ENCODE measurements at places on chromosomes 6 and 20.

GRCh38 chr6:15431762-15432483, 186.1 kb downstream of the JARID2 start:
- no peak for DNase-seq

DNA sequence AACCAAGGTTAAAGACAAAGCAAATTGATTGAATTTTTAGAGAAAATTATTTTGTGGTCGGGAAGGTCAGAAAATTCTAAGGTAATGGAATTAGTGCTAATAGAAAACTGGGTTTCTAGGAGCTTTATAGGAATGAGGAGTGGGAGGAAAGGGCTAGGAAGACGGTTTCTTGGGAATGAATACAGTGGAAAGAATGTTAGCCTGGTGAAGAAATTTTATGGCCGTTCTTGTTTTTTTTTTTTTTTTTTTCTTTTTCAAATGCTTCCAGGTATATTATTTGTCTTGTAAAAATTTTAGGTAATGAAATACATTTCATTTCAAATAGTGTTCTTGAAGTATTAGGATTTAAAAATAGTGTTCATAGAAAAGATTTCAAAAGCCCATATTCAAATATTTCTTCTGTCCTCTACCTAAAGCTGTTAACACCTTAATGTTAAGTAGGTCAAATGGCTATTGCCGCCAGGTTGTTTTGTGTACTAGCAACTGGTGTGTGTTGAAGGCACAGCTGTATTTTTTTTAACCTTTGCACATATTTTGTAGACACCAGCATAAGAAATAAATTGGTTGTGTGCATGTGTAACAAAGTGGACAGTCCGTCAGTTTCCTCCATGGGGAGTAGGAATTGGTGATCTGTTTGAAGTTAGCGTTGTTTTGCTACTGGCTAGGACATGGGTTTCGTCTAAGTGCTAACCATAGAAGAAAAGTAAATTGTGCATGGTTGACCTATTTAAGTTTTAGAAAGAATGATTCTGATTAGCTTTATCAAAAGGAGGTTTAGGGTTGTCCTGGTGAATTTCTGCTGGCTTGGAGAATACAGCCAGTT, 32.3 kb downstream of the AFDN start:
- no peak for DNase-seq

DNA sequence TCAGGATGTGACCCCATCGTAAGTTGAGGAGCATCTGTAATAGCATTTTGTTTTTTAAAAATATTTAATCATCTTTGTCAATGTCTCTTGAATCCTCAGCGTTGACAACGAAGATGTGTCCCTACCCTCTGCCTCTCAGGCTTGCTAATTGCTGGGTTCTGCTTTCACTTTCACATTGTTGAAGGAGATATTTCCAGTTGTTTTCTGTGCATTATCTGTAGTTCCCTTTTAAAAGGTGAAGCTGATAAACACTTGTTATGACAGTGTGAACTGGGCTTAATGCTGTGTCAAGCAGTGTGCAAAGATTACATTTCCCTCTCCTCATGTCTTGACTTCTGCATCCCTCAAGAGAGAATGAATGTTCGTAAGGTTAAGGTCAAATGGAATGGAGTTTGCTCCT, 54.9 kb downstream of the CSE1L start:
- DNase-seq, result no peak

GRCh38 chr6:117206944-117207687, 58.2 kb upstream of the VGLL2 start:
- no peak for DNase-seq

DNA sequence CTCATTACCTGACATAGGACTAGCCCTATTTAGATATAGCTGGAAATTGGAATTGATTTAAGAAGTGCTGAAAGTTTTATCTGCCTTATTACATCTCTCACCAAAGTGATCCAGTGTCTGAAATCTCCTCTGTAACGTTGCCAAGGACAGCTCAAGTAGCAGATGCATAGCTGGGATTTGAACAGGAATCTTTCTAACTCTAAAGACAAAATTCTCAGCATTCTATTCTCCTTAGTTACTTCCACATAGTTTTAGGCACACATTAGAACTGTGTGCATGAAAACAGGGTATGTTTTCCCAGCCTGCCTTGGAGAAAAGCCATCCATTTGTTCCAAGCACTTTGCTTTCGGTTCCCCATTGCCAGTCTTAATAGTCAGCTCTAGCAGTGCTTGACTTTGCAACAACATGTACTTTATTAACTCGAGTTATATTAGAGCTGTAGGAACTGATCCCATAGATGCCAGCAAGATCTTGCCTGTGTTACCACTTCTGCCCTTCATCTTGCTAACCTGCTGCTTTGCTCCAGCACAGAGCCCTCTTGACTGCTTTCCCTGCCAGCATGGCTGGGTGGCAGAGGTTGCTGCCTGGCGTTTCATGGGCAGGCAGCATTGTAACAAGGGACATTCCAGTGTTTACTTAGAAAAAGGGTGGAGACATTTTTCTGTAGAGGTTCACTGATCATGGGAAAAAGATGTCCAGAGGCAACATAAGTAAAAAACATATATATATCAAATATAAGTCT, 56.1 kb upstream of the STMND1 start:
- no peak for DNase-seq

DNA sequence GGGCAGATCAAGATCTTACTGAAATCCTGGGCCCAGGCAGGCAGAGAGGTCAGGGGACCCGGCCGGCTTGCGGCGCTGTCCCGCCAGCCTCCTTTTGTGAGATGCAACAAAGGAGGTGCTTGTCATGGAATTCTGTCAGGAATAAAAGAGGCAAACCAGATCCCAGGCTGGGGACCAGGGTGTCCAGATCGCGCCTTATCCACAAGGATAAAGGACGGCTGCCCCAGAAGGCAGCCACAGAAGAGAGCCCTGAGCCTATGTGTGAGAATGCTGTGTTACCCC, 42.6 kb upstream of the CDH22 start:
- DNase-seq, result no peak

- DNase-seq, result no peak
Measured at GRCh38 chr20:2122936-2123335, 21.3 kb downstream of the STK35 start.

DNA sequence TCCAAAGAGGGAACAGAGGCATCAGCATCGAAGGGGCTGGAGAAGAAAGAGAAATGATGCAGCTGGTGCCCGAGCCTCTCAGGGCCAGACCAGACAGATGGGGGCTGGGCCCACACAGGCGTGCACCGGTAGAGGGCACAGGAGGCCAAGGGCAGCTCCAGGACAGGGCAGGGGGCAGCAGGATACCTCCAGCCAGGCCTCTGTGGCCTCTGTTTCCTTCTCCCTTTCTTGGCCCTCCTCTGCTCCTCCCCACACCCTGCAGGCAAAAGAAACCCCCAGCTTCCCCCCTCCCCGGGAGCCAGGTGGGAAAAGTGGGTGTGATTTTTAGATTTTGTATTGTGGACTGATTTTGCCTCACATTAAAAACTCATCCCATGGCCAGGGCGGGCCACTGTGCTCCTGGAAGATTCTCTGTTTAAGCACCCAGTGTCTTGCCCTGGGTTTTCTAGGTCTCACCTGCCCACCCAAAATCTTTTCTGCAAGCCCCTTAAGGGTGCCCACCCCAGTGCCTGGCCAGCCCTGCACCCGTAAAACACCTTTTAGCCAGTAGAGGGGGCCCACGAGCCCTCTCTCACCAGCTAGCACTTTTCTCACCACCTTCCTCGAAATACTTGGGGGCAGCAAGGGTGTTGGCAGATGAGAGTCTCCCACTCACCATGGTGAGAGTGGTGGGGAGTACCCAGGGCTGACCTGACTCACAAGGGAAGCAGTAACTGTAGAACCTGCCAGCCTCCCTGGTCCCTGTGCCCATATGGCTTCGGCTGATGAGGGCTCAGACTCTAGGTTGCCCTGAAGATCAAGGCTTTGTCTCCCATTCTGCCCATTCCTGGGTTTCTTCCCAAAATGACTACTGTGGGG, 35.7 kb upstream of the ID1 start:
- peak; percentile 72 for DNase-seq

DNA sequence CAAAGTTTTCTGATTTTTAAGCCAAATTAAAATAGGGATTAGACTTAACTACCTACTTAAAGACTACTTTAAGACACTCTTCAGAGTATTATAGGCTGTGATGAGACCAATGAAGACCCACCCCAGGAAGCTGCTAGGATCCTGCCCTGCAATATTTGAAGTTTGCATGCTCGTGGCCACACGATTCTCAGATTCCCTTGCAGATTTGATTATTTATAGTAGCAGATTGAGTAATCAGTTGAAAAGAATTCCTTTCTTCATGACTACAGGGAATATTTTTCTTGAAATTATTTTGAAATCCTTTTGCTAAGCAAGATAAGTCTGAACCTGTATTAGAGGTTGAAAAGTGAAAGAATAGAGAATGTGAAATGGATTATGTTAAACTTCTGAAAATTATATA, 122.3 kb downstream of the B3GAT2 start:
- DNase-seq, result no peak

DNA sequence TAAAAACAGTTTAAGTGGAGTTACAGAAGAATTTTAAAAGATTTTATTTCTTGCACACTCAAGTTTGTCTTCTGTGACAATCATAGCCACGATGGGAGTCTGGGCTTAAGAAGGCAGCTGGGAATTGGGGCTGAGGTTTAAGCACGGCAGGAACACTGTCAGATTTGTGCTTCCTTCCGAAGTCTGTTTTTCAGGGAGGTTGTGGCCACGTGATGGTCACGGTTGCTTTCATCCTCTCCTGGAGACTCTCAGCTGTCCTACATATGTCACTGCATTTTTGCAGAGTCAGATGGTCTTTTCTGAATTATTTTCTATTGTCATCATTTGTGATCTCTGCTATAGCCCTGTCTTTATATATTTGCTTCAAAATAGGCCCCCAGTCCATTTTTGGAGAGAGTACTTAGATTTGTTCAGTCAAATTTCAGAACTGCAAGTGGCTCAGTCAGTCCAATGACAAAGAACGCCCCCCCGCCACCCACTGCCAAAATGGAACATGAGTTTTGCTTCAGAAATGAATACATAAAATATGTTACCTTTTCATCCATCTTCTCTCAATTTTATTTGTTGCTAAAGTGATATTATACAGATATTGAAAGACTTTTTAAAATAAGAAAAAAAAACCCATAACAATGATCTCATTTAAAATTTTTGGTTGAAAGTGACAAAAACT, 111.8 kb upstream of the ZFP64 start:
- DNase-seq, result no peak

DNA sequence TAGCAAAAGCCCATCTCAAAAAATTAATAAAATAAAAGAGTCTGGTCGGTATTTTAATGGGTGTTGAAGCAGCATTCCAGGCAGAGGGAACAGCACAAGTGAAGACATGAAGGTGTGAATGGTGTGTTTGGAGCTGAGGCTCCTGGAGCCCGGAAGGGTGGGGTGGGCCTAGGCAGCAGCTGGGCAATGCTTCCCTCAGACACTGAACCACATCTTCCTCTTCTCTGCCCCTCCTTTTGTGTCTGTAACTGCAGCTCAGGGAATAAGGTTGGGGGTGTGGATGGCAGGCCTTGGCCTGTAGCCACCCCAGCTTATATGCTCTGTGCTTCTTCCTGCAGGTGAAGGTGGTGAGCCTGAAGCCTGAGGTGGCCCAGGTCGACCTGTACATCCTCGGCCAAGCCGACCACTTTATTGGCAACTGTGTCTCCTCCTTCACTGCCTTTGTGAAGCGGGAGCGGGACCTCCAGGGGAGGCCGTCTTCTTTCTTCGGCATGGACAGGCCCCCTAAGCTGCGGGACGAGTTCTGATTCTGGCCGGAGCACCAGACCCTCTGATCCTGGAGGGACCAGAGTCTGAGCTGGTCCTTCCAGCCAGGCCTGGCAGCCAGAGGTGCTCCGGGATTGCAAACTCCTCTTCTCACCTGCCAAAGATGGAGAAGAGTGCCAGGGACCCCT, 26.6 kb downstream of the POFUT1 start:
- DNase-seq, result no peak

- no peak for DNase-seq
Measured at GRCh38 chr20:59221707-59222252, 58.2 kb downstream of the ZNF831 start.

DNA sequence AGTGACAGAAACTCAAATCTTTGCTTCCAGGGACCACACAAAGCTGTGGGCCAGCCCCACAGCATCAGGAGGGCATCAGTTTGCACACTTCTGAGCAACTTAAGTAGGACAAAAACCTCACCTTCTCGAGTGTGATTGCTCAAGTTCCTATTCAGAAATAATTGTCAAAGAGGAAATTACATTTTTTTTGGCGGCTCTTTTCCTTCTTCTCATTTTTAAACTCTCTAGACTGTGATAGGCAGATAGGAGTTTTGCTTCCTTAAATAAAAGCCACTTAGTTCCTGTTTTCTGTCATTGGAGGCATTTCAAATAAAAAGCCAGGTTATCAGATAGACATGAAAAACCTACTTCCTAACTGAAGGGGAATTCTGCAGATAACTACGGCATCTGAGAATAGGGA, 11.2 kb upstream of the TAGAP start:
- DNase-seq, result no peak

- no peak for DNase-seq
Measured at GRCh38 chr6:128964771-128965170, 81.8 kb downstream of the LAMA2 start.

DNA sequence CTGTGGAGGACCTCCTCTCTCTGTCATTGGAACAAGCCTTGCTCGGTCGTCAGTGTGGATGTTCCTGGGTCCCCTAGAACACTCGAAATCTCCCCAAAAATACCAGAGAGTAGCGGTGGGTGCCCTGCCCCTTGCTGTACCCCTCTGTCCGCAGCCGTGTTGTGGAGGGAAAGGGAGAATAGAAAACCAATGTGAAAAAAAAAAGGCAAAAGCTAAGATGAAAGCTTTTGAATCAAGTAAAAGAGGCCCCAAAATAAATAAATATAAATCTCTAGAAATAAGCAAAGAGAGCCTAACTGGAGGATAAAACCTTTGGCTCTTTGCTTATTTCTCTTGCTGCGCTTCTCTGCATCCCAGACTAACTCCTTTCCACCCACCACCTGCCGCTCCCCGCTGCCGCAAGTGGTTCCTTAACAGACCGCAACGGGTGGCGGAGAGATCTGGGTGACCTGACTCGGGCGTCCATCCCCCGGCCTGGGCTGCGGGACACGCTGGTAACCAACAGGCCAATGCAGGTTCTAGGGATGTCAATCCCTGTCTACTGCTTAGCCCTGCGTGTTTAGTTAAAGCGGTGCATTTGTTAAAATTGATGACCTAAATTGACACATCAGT, 110.0 kb downstream of the GPX5 start:
- no peak for DNase-seq

GRCh38 chr6:129542705-129543104, 167.3 kb downstream of the ARHGAP18 start:
- DNase-seq, result no peak
